ENCODE measurements at places on chromosomes 2 and 18.
A peak's percentile ranks its signal among the peaks of the same experiment; 100 is the strongest.

GRCh38 chr2:221018262-221018661, 553.8 kb downstream of the EPHA4 start:
- DNase-seq: no peak

GRCh38 chr2:119422360-119423107, 9.1 kb upstream of the TMEM37 start:
- DNase-seq: no peak

- no peak for DNase-seq
These were observed 259.0 kb downstream of the NBAS start for GRCh38 chr2:15302154-15302553.

- no peak for DNase-seq
These were observed 47.5 kb downstream of the PTGR3 start for GRCh38 chr18:75161256-75162028.

GRCh38 chr2:210230518-210230917, 5.3 kb upstream of the ACADL start:
- DNase-seq: no peak

DNA sequence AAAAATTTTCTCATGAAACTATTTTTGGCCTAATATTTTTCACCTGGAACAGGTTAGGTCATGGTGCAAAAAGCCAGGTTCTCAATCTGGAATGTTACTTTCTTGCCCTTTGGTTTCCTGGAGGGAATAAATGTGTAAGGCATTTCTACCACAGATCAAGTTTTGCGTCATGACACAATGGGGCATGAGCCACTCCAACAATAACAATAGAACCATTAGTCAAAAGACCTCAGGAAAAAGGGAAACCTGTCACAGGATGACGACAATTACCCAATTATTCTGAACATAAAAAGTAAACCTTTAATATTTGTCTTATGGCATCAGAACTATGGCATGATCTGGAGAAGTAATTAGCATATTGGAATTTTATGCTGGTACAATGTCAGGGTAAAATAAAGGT, 88.2 kb upstream of the HNRNPA3 start:
- no peak for DNase-seq

DNA sequence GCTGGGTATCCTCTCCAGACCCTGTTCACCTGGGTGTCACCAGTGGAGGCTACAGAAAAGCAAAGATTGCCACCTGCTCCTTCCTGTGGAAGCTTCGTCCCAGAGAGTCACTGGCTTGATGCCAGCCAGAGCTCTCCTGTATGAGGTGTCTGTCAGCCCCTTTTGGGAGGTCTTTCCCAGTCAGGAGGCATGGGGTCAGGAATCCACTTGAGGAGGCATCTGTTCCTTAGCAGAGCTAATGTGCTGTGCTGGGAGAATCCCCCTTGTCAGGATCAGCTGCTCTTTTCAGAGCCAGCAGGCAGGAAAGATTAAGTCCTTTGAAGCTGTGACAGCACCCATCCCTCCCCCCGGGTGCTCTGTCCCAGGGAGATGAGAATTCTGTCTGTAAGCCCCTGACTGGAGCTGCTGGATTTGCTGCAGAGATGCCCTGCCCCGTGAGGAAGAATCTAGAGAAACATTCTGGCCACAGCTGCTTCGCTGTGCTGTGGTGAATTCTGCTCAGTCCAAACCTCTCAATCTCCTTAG, 121.8 kb downstream of the GPR39 start:
- no peak for DNase-seq

DNA sequence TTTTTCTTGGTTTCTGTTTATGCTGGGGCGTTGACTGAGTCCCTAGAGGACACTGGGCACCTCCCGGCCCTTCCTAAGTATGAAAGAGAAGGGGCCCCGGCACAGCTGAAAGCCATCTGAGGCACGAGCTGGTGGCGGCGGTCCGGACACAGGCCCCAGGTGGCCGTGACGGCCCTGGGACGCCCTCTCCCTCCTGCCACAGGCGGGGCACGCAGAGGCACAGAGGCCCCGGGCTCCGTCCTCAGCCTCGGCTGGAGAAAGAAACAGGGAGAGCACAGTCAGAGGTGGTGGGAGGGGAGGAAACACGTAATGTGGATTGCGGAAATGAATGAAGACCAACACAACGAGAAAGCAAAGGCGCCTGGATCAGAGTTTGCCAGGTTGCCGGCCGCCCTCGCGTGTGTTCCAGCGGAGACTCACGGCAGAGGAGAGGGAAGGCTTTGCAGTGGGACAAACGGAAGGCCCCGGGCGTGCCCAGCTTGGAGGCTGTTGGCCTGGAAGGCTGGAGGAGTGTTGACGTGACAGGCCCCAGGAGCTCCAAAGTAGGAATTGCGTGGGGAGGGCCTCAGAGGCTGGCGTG, 119.1 kb downstream of the PTGR3 start:
- no peak for DNase-seq

GRCh38 chr2:218432676-218433365, 13.9 kb downstream of the VIL1 start:
- DNase-seq: no peak

DNA sequence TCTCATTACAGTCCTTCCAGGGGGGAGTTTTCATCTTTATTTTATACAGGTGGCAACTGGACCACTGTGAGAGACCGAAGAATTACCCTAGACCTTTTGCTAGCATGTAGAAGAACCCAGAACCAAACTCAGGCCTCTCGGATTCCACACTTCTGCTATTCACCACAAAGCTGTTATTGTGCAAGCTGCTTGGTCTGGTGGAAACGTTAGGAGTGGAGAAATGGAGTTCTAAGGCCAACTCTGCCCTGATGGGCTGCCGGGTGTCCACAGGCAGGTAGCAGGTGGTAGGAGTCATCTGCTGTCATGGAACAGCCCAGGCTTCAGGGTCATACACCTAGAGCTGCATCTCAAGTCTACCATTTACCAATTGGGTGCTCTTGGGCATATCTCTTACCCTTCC, 218.8 kb downstream of the BCL11A start:
- no peak for DNase-seq

GRCh38 chr2:170930991-170931266, 1.9 kb downstream of the GORASP2 start:
- no peak for DNase-seq

- no peak for DNase-seq
These were observed 864.0 kb upstream of the FSHR start for GRCh38 chr2:50018292-50018691.

GRCh38 chr2:223597076-223597475, 5.1 kb downstream of the SCG2 start:
- DNase-seq: no peak

DNA sequence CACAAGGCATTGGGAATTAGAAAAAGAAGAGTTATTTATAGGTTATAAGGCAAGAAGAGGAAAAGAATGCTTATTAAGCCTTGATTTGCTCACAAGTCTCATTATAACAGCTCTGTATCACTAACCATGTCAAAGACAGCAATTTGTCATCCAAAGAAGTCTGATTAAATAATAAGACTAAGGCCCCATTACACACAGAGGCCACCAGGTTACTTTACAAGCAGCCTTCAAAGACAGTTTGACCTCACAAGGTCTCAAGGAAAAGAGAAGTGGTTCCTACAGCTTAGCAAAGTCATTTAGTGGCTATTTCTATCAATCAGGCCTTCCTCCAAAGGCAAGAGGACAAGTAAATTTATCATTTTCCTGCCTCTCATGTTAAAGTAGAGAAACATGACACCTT, 188.5 kb downstream of the MBD2 start:
- no peak for DNase-seq

DNA sequence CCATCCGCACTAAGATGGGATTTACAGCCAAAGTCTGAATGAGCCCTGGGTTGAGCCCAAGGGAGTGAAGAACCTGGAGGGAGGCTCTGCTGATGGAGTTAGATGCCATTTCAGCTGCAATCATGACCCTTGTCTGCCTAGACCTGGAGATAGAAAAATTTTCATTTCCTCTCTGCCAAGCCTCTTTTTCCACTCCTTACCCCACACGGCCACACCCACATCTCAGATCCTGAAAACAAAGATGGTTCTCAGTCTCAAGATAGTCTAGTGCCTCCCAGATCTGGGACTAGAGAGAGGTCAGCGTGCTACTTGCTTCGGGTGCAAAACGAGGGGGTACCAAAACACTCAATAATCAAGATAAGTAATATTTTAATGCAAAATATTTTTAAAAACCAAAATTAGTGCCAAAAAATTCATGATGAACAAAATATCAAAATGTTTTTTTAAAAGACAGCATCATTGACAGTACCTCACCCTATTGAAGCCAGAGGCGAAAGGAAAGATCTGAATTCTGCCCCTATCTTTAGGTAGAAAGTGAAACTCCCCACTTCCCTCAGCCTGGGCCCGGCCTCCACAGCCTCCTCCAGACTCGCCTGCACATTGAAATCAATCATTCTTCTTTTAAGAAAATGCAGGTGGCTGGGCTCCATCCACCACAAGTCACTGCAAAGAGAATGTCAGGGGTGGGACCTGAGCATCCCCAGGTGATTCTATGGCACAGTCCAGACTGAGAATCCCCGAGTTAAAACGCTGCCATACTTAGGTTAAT, 57.8 kb upstream of the GPR45 start:
- DNase-seq: no peak

- peak; percentile 2 for DNase-seq
These were observed 1.1 kb downstream of the RNF103 start for GRCh38 chr2:86622519-86623042.

GRCh38 chr2:173171321-173171720, 95.7 kb downstream of the MAP3K20 start:
- no peak for DNase-seq

GRCh38 chr2:23330214-23330613, 54.8 kb upstream of the KLHL29 start:
- DNase-seq: no peak

GRCh38 chr2:75204833-75205232, 5.5 kb upstream of the TACR1 start:
- DNase-seq: no peak

DNA sequence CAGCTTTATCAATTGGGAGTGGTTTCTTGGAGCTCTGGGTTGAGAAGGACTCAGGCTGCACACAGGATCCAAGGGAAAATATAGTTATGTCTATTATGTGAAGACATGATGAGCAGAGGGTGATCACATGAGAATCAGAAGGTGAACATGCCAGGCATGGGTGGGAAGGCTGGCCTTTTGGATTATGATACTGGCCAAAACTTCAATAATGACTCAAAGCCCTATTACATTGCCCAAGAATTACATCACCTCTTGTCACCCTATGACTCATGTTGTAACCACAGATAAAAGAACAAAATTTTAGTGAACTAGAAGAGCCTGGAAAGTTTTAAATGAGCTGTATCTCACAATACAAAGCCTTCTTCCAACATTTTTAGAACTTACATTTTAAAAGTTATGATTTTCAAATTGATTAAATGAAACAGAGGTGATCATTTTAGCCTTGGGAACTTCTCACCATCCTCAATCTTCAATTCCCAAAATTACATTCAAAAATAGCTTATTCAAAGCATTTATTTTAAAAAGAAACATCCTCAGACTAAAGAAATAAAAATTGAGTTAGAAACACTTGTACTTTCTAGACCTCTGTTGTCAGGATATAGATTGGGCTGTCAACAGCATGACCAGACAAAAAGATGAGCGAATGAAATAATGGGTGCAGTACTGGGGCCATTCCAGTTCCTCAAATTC, 428.3 kb downstream of the MBD2 start:
- DNase-seq: no peak

GRCh38 chr2:191983591-191983990, 136.7 kb upstream of the CAVIN2 start:
- no peak for DNase-seq

Measured in effector memory CD4-positive, alpha-beta T cell (primary cell).